ENCODE measurements at places on chromosomes 3 and 15.

- peak; percentile 21 for DNase-seq
Measured at GRCh38 chr15:40282147-40282868, 556 bp downstream of the ANKRD63 start.

DNA sequence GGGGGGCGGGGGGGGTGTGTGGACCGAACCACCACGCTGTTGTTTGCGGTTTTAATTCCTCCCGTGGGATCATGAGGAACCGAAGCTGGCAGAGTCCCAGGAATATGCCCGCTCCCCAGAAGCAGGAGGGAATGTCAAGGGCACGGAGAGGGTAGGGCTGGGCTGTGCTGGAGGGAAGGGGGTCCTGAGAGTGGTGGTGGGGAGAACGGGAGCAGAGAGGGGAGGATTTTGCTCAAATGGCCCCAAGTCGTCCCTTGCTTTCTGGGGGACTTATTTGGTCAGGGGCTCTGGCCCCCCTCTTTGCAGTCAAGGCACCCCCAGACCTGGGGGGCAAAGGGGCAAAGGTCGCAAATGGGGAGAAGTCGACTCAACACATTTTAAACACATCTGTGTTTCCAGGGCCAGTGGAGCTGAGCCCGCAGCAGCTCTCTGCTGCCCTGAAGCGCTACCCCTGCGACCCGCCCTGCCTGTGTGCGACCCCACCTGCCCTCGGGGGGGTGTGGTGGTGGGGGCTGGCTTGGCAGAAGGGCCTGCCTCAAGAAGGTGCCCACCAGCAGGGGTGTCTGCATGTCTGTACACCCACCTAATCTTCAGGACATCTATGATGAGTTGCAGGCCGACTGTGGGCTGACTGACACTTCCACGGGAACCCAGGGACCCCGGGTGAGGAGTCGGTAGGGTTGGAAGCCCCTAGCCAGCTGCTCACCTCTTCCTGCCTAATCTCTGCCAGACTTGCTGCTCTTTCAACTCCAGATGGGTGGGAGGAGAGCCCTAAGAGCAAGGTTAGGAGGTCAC is 602 bp upstream of the ATP2B2 start:
- no peak for DNase-seq

DNA sequence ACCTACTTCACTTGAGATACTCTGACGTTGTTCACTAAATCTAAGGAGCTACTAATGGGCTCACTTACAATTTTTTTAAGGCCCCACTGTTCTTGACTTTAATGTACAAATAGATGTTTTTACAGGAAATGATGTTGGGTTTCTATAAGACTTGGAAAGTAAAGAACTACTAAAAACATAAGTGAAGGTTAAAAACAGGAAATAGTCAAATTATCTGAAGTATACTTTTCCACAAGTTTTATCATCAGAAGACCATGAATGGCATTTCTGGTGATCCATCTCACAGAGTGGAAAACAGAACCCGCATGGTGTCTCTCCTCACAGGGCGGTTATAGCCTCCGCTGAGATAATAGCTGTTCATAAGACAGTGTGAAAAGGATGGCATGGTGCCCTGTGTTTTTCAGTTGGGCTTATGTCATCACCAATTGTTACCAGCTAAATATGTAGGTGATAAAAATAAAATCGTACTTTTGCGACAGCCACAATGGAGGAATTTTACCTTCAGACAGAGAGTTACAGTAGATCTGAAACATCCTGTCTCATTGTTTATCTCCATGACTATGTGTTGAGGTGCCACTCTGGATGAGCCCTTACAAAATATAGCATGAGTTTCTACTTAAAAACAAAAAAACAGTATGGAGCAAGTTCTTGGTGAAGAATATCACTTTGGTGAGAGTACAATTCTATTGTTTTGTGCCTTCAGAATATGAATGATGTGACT is 462.4 kb downstream of the RAP2B start:
- no peak for DNase-seq

DNA sequence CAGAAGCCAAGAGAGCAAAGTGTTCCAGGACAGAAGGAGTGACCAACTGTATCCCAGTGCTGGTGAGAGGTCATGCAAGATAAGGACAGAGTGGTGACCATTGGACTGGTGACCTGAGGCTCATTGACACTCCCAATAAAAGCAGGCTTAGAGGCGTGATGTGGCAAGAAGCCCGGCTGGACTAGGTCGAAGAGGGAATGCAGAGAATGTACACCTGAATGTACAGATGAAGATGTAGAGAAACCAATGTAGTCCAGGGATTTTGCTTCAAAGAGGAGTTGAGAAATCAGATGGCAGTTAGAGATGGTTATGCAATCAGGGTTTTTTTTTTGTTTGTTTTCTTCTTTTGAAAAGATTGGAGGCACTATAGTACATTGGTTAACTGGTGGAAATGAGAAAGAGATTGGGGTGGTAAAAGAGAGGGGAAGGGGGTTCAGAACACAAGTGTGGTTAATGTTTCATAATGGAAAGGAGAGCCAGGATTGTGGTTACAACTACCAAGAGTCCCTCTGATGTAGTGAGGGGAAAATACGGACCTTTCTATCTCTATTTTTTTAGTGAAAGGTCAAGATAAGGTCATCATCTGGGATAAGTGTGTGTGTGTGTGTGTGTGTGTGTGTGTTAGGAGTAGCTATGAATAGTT is 23.3 kb downstream of the ST3GAL6 start:
- peak; percentile 33 for DNase-seq

DNA sequence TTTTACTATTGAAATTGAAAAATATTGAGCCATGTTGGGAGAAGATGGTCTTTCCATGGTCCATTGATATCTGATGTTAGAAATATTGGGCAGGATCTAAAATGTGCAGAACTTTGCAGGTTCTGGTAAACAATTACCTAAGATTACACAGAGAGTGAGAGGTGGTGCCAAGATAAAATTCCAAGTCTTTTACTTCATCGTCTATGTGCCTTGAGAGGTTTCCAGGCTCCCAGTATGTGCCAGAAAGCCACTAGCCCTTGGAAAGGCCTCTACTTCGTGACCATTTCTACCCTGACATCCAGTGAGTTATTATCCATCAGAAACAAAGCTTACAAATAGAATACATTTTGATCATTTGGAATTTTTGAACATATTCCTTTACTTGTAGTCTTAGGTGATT is 27.6 kb downstream of the CD200 start:
- no peak for DNase-seq

Measured in RPMI7951 (cell line).